ENCODE measurements at places on chromosomes 4 and X.

- DNase-seq, result no peak
These were observed 2234.4 kb downstream of the ARAP2 start for GRCh38 chr4:34009951-34010350.

DNA sequence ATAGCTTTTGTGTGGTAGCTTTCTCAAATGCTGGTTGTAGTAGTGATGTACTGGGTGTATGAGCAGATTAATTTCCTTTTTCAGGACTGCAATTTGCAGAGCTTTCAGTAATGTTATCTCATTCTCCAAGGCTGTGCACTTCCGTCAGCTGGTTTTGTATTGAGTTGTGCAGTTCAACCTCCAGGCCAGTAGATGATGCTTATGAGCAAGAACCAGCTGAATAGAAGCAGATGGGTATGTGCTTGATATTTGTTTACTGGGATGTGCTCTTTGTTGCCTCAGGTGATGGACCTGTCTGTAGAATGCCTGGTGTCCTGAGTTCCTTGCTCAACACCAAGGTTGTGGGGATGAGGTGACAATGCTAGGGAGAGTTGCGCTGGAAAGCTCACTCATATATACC, 462.8 kb downstream of the PCDH18 start:
- no peak for DNase-seq

- peak; percentile 16 for DNase-seq
These were observed 46.7 kb downstream of the C4orf46 start for GRCh38 chr4:158624889-158625478.

- DNase-seq, result no peak
These were observed 51.2 kb upstream of the LGI2 start for GRCh38 chr4:25081866-25082471.

DNA sequence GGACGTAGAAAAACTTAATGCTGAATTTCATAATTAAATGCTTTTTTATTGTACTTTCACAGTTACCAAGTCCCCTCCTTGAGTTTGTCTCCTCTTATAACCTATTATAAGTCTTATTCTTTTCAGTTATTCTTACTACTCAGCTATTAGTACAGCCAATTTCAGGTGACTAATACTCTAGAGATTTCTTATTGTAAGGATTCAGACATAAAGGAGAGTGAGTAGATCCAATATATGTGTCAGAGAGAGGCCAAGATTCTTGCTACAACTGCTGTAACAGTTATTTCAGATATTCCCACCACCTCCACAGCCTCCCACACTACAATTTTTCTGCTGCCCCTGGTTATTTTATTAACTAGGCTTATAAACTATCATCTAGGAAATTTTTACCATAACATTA, 274.5 kb downstream of the GPAT3 start:
- no peak for DNase-seq

DNA sequence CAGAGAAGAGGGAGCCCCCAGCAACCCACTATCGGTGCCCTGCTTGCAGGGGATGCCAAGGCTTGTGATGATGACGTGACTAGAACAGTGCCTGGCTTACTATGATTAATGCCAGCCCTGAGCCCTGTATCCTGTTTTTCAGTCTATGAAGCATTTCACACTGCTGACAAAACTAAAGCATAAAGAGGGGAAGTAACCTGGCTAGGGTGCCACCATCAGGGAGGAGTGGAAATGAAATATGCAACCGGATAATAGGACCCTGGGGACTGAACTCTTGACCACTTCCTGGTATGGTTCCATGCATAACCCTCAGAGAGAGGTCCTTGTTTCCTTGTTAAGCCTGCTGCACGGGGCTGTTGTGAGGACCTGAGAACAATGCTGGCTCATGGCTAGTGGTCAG, 50.3 kb downstream of the MED28 start:
- DNase-seq, result no peak

GRCh38 chr4:6443035-6444023, 29.1 kb downstream of the PPP2R2C start:
- DNase-seq, result no peak

GRCh38 chr4:72779241-72779640, 210.2 kb upstream of the ADAMTS3 start:
- no peak for DNase-seq

DNA sequence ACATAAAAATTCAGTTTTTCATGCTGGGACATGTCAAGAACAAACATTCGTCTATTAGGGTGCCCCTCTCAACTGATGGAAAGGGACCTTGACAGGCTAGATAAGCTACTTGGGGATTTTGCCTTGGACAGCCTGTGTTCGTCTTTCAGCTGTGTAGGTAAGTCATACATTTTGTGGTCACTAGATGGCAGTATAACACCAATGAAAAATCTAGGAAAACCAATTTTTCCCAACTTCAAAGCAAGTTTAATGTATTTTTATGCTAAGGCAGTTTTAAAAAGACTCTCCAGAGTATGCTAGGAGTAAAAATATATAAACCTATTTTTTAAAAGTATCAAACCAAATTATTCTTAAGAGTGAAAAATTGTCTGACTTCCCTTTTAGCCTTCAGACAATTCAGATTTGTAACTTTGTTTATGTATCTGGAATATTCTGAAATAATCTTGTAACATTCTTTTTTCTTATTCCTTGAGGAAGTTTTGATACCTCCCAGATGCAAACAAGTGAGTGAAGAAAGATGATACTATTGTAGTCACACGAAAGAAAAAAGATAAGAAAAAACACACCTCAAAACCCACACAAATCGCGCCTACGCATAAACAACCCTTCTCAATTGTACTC, 158.3 kb downstream of the CPE start:
- peak; percentile 9 for DNase-seq

GRCh38 chrX:100750883-100751282, 19.0 kb upstream of the SYTL4 start:
- DNase-seq, result no peak

DNA sequence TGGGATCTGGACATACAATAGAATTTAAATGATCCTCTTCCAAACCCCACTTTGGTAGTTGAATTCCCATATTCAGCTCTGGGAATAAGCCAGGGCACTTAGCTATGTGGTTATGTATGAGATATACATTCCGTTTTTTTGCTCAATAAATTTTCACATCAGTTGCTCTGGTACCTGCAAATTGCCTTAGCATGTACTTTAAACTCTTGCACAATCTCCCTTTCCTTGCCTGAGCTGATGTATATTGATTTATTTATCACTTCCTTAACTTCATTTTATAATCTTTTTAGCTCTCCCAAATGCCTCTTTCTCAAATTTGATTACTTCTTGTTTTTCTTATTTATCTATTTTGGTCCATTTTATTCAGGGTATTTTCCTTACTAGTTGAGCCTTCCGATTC, 90.1 kb upstream of the AGA start:
- no peak for DNase-seq

GRCh38 chrX:132676102-132676501, 187.3 kb upstream of the MBNL3 start:
- DNase-seq, result no peak

DNA sequence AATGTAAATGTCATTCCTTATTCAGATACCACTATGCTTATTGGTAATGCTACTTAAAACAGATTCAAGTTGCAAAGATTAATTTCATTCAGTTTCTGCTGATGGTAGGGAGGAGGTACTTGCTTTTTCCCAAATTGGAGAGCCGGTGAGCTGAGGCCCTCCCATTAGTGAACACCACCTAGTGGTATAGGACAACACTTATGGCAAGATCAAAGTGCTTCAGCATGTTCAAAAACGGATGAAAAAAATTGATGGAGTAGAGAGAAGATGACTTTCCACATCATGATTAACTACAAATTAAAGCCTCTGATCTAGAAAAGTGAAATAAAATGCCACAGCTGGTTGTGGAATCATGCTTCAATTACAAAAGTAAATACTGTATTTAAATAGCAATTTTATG, 112.9 kb downstream of the MBNL3 start:
- DNase-seq, result peak; percentile 8

DNA sequence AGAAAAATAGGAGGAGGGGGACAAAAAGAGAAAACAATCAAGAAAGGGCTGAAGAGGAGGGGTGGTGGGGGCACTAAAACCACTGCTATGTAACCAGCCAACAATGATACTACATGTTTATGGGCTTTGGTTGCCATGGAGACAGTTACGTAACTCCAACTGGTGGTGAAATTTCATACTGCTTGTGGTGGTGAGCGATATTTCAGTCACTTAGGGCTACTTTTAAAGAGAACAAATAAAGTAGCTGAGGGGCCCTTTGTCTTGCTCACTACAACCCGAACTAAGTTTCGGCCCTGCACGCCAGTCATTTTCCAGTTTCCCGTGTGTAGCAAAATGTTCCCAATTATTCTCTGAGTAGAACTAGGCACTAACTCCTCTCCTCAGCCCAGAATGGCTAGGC, 275.2 kb upstream of the EDA2R start:
- DNase-seq, result no peak

DNA sequence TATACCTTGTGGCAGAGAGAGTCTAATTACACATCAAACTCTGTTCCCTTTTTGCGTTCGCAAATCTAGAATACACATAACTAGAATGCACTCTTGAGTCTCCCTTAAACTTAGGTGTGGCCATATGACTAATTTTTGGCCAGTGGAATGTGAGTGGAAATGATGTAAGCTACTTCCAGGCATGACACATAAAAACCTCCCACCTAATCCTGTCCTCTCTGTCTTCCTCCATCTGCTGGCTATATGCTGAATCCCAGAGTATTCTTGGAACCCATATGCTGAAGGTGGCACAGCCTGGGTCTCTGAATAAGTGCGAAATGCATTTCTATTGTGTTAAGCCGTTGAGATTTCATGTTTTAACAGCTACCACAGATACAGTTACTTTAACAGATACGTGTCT, 269.9 kb upstream of the NRK start:
- no peak for DNase-seq

- peak; percentile 35 for DNase-seq
These were observed 904 bp upstream of the WDR1 start for GRCh38 chr4:10117359-10118047.

DNA sequence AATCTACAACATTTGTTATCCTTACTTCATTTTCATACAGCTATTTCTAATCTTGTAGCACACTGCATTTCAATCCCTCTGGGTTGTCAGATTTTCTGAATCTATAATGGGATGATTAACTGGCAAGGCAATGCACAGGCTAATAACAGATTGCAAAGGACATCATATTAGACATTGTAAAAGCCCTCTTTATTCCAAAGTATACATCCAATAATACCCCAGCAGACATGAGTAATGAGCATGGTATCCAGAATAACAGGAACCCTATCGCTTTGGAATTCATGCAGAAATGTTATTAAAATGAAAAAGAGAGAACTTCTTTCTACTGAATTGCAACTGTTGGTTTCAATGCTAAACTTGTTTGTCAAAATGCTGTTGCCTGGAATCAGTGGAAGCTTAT, 122.9 kb downstream of the C4orf33 start:
- no peak for DNase-seq

- no peak for DNase-seq
These were observed 9.0 kb downstream of the ABCE1 start for GRCh38 chr4:145107126-145107525.

GRCh38 chr4:153514001-153514526, 47.9 kb downstream of the TMEM131L start:
- no peak for DNase-seq

DNA sequence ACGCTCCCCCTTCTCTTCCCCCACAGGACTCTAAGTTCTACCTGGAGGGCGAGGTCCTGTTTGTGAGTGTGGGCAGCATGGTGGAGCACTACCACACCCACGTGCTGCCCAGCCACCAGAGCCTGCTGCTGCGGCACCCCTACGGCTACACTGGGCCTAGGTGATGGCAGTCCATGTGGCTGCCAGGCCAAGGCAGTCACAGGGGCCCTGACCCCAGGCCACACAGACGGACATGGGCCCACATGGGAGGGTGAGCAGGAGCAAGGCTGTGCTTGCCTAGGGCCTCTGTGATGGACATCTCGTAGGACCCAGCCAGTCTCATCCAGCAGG, 10.0 kb upstream of the ADD1 start:
- no peak for DNase-seq

- no peak for DNase-seq
These were observed 52.6 kb upstream of the NAP1L2 start for GRCh38 chrX:73267206-73267605.

- no peak for DNase-seq
These were observed 85.3 kb upstream of the MAML3 start for GRCh38 chr4:140239311-140239710.

DNA sequence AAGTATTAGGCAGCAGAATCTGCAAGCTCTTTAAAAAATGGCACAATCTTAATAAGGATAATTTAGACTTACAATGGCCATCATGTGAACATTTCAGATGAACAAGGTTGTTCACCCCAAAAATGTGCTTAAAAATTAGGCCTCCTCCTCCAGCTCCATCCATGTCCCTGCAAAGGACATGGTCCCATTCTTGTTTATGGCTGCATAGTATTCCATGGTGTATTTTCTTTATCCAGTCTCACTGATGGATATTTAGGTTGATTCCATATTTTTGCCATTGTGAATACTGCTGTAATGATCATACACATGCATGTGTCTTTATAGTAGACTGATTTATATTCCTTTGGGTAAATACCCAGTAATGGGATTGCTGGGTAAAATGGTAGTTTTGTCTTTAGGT, 29.1 kb upstream of the MAGEA8 start:
- no peak for DNase-seq

GRCh38 chr4:189341881-189342280, 598.8 kb upstream of the FRG1 start:
- no peak for DNase-seq

DNA sequence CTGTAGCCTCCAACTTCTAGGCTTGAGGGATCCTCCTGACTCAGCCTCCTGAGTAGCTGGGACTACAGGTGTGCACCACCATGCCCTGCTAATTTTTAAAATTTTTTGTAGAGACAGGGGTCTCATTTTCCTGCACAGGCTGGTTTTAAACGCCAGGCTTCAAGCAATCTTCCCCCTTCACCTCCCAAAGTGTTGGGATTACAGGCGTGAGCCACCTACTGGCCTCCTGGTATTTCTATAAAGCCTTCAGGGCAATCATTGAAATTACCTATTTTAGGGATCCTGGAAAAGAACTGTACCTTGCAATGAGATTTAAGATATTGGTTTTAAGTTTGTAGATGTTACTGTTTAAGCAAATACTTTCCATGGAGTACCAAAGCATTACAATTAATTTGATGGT, 13.5 kb upstream of the PLS3 start:
- peak; percentile 51 for DNase-seq

All from H7 (cell line).